ENCODE measurements at places on chromosomes 4 and X. TPM values are rescaled to one million over a fixed set of nuclear protein-coding genes. Genes with fewer than 3 reads are reported as not detected.

STX18 gene
- 28.8 TPM for total RNA-seq

ETDB gene
- total RNA-seq, result not detected

WAS gene
- total RNA-seq, result 0.27 TPM

LNX1 gene
- 0.04 TPM for total RNA-seq

KLHL4 gene
- 6.2 TPM for total RNA-seq

KLHL13 gene
- 0.22 TPM for total RNA-seq

MYOZ2 gene
- not detected for total RNA-seq

CT45A5 gene
- not detected for total RNA-seq

GRK4 gene
- total RNA-seq, result 1.1 TPM

CCDC160 gene
- total RNA-seq, result not detected

CENPVL3 gene
- 0.22 TPM for total RNA-seq

HSFX1 gene
- total RNA-seq, result 0.21 TPM

SPP1 gene
- 200 TPM for total RNA-seq

WDFY3 gene
- total RNA-seq, result 9.0 TPM

AFM gene
- not detected for total RNA-seq

NEUROG2 gene
- total RNA-seq, result not detected

PJA1 gene
- 14.2 TPM for total RNA-seq

ARHGAP36 gene
- total RNA-seq, result not detected

HHIP gene
- total RNA-seq, result 0.60 TPM

PRKG2 gene
- 0.65 TPM for total RNA-seq

HTRA3 gene
- 21.2 TPM for total RNA-seq

RPL39 gene
- total RNA-seq, result 3,619 TPM

FAM236A gene
- total RNA-seq, result not detected

FGB gene
- 23.2 TPM for total RNA-seq

BBS12 gene
- 3.0 TPM for total RNA-seq

CHRDL1 gene
- total RNA-seq, result not detected

XAGE2 gene
- total RNA-seq, result not detected

RIBC1 gene
- 0.53 TPM for total RNA-seq

EIF2S3 gene
- total RNA-seq, result 132 TPM
